ENCODE measurements at places on chromosomes 7 and 10. TPM values are rescaled to one million over a fixed set of nuclear protein-coding genes. Genes with fewer than 3 reads are reported as not detected.

GRCh38 chr7:70317356-70317755 is 719.1 kb downstream of the AUTS2 start:
- DNase-seq = no peak

- no peak for DNase-seq
These were observed 146.8 kb downstream of the HIBADH start for GRCh38 chr7:27515933-27516332.

DNA sequence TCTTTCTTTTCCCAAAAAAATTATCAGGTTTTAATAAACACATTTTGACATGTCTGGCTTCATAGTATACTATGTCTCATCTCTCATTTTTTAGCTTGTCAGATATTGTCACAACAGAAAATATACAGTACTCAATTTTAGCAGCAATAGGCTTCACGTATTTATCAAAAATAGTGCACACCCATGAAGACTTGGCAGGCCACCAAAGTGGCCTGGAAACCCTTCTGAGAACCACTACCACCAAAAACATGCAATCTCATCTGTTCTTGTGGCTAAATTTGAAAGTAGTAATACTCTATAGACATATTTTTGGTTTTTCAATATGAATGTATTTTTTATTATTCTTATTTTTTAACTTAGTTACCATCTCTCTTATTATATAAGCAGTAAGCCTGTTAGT is 1094.5 kb upstream of the LRRN3 start:
- DNase-seq = no peak

DNA sequence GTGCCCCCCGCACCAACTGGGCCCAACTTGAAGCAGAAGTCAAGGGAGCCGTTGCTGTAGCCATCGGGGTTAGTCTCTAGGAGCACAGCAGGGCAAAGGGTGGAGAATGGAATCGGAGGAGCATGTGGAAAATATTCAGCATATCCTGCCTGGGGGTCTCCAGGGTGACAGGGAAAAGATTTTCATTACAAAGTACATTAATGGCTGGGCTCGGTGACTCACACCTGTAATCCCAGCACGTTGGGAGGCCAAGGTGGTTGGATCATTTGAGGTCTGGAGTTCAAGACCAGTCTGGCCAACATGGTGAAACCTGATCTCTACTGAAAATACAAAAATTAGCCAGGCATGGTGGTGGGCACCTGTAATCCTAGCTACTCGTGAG is 53.8 kb upstream of the ABLIM1 start:
- no peak for DNase-seq

GRCh38 chr7:80604436-80604835 is 34.0 kb upstream of the CD36 start:
- DNase-seq = no peak

DNA sequence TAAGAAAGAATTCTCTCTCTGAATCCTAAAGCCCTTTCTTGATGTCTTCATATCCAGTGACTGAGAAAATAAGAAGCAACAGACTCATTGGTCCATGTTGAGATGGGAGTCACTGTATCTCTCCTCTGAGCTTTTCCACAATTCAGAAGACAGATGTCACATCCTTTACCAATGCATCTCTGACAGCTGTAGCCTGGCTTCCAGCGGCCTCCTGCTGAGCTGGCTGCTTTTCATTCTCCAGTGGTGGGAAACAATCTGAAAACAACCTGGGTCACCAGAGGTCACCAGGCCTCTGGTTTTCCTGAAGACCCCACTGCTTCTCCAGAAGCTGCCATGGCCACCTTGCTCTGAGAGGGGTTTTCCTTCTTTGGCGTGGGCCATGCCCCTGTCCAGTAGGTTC is 18.3 kb upstream of the RPA3 start:
- DNase-seq = no peak

GRCh38 chr7:158517072-158517471 is 70.6 kb downstream of the PTPRN2 start:
- DNase-seq = no peak

GRCh38 chr7:137110535-137110934 is 233.0 kb downstream of the PTN start:
- DNase-seq = no peak

DNA sequence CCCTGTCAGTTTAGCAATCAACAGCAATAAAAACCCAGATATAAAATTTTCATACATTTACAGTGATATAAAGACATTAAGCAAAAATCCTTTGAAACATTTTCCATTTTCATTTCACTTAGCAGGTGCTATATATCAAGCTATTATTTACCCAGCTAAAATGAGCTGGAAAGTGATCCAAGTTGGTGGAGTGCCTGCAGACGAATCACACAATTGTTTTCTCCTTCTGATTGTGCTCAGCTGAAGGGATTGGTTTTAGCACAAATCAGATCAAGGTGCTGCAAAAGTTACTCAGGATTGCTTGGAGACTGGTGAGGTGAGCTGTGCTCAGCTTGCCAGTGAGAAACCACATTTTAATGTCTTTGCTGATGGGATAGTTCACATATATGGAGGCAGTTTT is 138.1 kb downstream of the LRMDA start:
- DNase-seq = no peak

DNA sequence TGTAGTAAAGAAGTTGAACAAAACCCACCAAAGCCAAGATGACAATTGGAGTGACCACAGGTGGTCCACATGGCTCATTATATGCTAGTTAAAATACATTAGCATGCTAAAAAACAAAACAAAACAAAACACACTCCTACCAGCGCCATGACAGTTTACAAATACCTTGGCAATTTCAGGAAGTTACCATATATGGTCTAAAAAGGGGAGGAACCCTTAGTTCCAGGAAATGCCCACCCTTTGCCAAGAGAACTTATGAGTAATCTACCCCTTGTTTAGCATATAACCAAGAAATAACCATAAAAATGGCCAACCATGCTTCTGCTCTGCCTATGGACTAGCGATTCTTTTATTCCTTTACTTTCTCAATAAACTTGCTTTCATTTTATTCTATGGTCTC is 979.1 kb upstream of the POT1 start:
- DNase-seq = no peak

DNA sequence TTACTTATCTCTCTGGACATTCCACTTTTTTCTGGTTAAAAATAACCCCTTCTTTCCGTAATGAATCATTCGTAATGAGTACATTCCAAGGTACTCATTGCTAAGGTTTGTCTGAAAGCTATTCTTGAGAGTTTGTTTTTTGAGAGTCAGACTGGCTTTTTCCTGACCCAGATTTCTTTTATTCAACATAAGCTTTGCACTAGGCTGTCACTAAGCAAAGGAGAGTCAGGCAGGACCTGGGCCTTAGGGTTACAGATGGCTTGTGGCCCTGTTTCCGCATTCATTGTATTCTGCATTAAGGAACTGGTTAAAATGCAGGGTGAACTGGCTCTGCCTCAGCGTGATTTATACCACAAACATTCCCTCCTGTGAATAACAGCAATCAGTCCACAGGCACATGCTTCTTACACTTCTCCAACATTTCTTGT is 84.1 kb downstream of the POM121L12 start:
- no peak for DNase-seq

GRCh38 chr7:5143106-5143505 is 46.9 kb upstream of the WIPI2 start:
- no peak for DNase-seq

- DNase-seq = no peak
These were observed 491.8 kb upstream of the SEMA3A start for GRCh38 chr7:84686373-84686772.

GRCh38 chr10:17290226-17290625 is 62.2 kb downstream of the VIM start:
- DNase-seq = no peak

GRCh38 chr7:92366730-92367129 is 80.6 kb upstream of the GATAD1 start:
- DNase-seq = no peak

- peak; percentile 40 for DNase-seq
These were observed 185.4 kb downstream of the DNAJB6 start for GRCh38 chr7:157522189-157522588.

GRCh38 chr10:66329147-66329546 is 596.7 kb upstream of the LRRTM3 start:
- no peak for DNase-seq

DNA sequence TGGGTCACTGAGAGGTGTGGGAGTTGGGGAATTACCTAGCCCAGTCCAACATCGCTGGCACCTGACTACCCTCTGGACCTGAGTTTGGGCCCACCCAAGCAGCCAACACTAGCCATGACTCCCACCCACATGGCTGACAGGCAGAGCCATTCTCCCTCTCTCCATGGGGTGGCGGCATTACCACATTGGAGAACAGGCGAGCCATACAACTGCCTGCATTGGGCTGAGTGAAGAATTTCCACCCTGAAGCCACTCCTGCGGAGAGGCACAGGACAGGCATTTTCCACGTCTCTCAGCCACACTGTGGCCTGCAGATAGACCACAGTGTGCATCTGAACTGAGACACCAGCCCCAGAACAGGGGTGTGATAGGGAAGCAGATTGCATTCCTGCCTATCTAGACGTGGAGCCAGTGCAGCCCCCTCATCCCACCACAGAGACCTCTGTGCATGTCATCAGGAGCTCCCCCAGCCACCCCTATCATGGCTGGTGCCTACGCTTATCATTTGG is 58.2 kb upstream of the ANTXRL start:
- DNase-seq = peak; percentile 85

DNA sequence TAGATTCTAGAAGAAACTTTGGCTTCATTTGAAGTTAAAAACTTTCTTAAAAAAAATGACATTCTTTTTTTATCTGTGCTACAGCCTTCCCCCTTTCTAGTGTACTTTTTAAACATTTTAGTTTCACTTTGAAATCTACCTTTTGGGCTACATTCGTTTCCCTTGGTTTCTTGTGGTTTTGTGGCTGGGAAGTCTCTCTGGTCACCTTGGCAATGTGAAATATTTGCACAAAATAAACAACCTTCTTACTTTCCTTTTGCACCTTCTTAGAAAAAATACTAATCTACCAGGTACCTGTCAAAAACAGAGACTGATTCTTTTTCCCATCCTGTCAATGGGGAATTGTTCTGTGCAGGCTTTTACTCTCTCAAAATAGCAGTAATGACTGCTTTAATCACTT is 350.2 kb downstream of the GATA3 start:
- no peak for DNase-seq

DNA sequence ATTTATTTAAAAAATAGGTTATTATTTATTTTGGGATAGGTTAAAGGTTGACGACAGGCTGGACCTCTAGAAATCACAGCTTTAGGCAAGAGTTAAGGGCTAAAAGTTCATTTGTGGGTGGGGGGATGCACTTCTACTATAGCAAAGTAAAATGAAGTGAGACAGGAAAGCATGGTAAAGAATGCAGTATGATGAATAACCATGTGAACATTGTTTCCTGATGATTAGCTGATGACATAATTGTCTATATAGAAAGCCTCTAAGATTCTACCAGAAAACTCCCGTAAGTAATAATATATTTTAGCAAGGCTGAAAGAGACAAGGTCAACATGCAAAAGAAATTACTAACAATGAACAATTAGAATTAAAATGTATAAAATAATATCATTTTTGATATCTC is 25.7 kb upstream of the PRSS37 start:
- no peak for DNase-seq

- DNase-seq = no peak
These were observed 29.7 kb upstream of the BNIP3 start for GRCh38 chr10:132011445-132011844.

GRCh38 chr10:60661637-60662036 is 116.6 kb upstream of the CDK1 start:
- no peak for DNase-seq

GRCh38 chr7:144782883-144783282 is 53.0 kb downstream of the TPK1 start:
- no peak for DNase-seq

The DUSP5 gene
- total RNA-seq = 53.5 TPM

The GOLGA7B gene
- total RNA-seq = 4.6 TPM

The NXPH1 gene
- total RNA-seq = not detected

The LIPJ gene
- 0.13 TPM for total RNA-seq

The LIPK gene
- not detected for total RNA-seq

The IFIT3 gene
- 25.5 TPM for total RNA-seq

The PRKG1 gene
- total RNA-seq = 20.0 TPM

The ARHGAP12 gene
- total RNA-seq = 57.0 TPM

The CAMK2B gene
- total RNA-seq = 26.9 TPM

The ANAPC16 gene
- total RNA-seq = 76.1 TPM

The GNGT1 gene
- not detected for total RNA-seq

All from sciatic nerve (tissue), 2 donors.